Stimulated activated CD8-positive, alpha-beta memory T cell treated with anti-CD3 and anti-CD28 coated beads, Interleukin-15, amount 100 ng/mL, for 1 hour (primary cell): ENCODE measurements at places on chromosomes 12 and 14.

DNA sequence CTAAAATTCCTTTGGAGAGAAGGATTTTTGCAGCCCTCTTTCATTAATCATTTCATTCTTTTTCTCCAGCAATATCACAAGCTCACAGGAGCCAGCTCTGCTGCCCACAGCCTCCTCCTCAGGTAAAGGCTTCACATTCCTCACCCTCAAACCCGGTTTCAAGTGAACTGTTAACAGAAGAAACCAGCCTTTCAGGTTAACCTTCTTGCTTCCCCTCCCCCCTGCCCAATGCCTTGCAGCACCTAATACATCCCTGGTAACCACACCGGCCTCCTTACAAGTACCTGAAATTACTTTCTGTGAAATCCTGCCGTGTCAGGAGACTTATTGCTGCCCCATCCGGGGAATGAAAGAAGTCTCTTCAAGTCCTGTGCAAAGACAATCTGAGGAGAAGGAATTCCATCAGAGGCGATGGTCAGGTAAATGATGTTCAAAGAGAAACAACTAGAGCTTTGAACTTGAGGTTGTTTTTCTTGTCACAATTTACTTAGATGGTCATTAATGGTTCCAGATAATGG, 111.2 kb downstream of the MYRFL start:
- no peak for DNase-seq

- no peak for DNase-seq
These were observed 39.2 kb upstream of the AMN1 start for GRCh38 chr12:31768046-31768445.

DNA sequence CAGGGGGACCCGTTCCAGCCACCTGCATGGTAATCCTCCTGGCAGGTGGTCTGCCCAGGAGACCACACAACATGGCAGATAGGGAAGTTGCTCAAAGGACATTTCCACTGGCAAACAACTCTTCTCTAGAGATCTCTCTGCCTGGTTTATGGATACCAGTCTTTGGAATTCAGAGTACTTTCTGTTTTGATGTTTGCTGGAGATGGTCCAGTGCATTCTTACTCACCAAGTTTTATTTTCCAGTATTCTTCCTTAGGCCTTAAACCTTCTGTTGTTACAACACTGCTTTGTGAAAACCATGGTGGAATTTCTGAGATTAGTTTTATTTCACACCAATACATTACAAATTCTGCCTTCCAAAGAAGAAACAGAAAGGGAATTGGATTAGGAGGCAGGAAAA, 428.3 kb downstream of the FUT8 start:
- DNase-seq, result no peak

DNA sequence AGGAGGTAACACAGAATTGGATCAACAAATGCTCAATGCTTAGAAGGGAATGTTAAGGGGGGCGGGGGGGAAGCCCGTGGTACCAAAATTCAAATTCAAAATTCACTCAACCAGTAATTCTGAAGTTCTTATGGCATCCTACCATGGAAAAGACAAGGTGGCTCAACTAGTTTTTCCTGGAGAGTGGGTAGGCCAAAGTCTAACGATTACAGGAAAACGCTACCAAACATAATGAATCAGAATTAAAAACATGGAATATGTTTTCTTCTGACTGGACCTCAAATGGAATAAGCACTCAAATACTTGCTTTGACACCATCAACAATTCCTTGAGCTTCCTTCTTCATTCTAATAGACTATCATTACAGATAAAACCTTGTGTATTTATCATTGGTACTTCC, 2.3 kb downstream of the NACA start:
- DNase-seq, result no peak

GRCh38 chr12:27868139-27868538, 88.1 kb upstream of the MANSC4 start:
- DNase-seq, result no peak

GRCh38 chr14:20503898-20504297, 1.4 kb upstream of the RNASE10 start:
- DNase-seq, result no peak

DNA sequence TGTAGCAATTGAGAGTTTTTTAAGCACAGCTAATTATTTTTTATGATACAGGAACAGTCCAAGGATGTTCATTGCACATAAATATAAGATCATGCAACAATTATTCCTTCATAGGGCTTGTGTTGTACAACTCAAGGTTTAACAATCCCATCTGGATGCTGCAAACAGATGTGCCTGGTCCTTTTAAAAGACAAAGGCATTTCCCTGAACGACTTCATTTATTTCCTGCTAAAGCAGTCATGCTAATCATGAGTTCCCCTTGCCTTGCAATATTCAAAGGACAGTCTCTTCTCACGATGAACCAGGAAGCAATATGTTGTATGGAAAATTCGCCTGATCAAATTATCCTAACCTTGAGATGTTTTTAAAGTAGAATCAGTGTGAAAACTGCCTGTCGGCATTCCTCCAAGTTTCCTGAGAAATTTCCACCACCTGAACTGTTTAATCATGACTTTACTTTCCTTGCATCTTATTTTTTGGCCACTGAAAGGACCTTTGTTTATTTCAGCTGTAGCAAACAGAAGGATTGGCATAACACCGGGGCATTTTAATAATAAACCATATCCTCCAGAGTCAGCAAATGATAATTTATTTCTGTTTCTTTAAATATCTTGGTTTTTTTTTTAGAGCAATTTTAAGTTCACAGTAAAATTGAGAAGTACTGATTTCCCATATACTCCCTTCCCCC, 33.9 kb upstream of the TSPAN8 start:
- DNase-seq, result no peak

GRCh38 chr12:62426089-62426488, 40.5 kb upstream of the MON2 start:
- DNase-seq, result no peak

- DNase-seq, result no peak
These were observed 733 bp upstream of the KLHDC2 start for GRCh38 chr14:49767270-49767570.

DNA sequence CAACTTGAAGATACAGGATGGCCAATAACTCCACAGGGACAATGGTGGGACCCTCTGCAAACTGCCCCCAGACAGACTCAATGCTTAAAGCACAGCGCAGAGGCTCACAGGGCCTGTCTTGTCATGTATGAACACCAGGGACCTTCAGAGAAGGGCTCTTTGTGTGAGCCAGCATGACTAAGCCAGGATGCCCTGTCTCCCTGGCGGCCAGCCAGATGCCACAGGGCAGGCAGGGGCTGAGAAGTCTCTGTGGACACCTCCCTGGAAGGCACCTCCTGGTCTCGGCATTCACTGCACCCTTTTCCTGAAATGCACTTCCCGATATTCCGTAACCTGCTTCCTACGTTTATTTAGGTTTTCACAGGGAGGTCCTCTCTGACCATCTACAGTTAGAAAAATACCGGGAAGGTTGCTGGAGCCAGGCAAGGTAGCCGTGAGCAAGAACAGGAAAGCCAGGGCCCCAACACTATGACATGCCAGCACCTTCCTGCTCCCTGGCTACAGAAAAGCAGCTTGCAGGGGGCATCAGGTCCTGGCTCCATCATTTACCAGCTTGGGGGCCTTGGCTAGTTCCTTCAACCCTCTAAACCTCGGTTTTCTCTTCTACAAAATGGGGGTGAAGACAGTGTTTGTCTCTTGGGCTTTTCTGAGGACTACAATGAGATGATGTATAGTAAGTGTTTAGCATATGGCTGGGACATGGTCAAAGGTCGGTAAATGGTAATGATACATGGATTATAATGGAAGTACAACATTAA, 65.0 kb downstream of the PITPNM2 start:
- DNase-seq, result no peak
